Thymus (tissue), 14 donors: ENCODE measurements at places on chromosomes 4 and X.
A peak's percentile ranks its signal among the peaks of the same experiment; 100 is the strongest.

DNA sequence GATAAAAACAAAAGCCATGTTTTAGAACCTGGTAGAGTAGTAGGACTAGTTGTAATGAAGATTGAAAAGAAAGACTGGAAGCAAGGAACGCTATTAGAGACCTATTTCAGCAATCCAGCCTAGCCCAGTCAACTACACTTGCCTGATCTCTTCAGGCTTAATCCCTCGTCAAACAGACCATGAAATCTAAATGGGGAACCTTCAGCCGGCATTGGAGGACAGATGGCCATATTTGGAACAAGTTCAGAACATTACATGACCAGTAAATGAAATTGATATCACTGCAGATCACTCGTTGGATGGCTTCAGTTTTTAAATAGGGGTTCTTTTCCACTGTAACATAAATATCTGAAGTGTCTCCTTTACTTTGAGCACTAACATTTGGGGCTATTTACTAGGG is 84.8 kb upstream of the WDR44 start:
- DNase-seq: no peak

DNA sequence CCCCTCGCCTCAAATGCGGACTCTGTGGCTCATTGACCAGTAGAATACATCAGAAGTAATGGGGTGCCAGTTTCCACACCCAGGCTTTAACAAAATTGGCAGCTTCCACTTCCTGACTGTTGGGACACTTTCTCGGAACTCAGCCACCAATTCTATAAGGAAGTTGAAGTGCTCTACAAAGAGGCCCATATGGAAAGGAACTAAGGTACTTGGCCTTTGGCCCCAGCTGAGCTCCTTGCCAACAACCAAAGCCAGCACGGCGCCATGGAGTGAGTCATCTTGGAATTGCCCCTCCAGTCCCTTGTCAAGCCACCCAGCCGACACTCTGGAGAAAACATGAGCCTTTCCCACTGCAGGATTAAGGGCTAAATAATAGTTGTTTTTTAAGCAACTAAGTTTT is 262.2 kb upstream of the INTU start:
- no peak for DNase-seq

DNA sequence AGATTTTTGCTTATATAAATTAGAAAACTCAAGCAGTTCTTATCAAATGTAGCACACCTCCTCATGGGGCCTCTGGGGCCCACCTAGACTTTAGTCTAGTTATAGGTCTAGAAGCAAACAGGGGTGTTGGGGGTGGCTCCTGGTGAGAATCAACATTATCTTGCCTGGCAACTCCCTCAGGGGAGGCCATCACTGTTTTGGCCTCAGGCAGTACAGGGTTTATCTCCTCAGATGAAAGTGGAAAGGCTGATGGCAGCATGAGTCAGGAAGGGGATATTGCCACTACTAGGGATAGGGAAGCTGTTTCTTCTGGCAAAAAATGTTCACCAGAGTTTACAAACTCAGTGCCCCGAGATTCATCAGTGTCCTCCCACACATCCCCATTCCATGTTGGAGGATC is 232.4 kb upstream of the BMP3 start:
- peak; percentile 1 for DNase-seq

GRCh38 chrX:138651494-138651893 is 60.0 kb downstream of the FGF13 start:
- DNase-seq: no peak

GRCh38 chr4:100569196-100569595 is 51.4 kb upstream of the EMCN start:
- no peak for DNase-seq

GRCh38 chrX:75623535-75623934 is 100.7 kb upstream of the ZDHHC15 start:
- DNase-seq: no peak

GRCh38 chr4:127698789-127699200 is 31.4 kb upstream of the SLC25A31 start:
- no peak for DNase-seq

- DNase-seq: no peak
Observed at GRCh38 chr4:189870511-189871234, 70.0 kb upstream of the FRG1 start.

DNA sequence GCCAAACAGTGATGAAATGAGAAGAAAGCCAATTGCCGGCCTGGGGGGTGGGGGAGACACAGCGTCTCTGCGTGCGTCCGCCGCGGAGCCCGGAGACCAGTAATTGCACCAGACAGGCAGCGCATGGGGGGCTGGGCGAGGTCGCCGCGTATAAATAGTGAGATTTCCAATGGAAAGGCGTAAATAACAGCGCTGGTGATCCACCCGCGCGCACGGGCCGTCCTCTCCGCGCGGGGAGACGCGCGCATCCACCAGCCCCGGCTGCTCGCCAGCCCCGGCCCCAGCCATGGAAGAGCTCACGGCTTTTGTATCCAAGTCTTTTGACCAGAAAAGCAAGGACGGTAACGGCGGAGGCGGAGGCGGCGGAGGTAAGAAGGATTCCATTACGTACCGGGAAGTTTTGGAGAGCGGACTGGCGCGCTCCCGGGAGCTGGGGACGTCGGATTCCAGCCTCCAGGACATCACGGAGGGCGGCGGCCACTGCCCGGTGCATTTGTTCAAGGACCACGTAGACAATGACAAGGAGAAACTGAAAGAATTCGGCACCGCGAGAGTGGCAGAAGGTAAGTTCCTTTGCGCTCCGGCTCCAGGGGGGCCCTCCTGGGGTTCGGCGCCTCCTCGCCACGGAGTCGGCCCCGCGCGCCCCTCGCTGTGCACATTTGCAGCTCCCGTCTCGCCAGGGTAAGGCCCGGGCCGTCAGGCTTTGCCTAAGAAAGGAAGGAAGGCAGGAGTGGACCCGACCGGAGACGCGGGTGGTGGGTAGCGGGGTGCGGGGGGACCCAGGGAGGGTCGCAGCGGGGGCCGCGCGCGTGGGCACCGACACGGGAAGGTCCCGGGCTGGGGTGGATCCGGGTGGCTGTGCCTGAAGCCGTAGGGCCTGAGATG is at the start of gene SHOX:
Gene SHOX, plus strand, starts transcription at position 180 of the 885 bp plus-strand sequence. Its CDS starts 107 bp downstream, at position 287.
- no peak for DNase-seq

DNA sequence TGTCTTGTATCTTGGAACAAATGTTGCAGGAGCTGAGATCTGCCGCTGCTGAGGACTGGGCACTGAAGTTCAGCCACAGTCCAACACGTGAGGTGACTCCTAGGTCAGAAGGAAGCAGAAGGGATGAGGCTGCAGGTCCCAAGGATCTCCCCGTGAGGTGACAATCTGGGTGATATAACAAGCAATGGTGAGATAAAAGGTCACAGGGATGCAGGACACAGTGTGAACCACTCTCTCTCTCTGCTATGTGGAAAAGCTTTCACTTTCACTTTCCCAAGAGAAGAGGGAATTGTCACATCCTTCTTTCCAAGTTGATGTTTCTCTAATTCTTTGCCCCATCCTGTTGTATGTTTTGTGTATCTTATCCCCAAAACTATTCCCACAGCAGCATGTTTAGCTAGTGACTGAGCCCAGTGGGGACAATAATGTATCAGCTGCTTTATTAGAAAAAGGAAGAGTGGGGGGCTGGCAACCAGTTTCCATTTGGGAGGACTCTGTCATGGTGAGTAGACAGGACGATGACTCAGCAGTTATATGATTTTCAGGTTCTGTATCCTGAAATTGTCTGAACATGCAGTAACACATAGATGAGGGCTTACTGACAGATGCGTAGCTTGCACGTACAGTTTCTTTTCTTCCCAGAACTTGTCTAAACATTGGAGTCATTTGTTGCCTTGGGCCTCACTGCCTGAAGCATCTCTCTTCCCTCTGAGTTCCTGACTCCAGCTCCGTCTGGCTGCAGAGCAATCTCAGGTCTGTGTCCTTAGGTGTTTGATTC is 1415.8 kb upstream of the TENM3 start:
- DNase-seq: no peak

- no peak for DNase-seq
Observed at GRCh38 chr4:143711543-143712154, 11.2 kb upstream of the FREM3 start.

- no peak for DNase-seq
Observed at GRCh38 chr4:182495031-182495430, 251.8 kb downstream of the TENM3 start.

DNA sequence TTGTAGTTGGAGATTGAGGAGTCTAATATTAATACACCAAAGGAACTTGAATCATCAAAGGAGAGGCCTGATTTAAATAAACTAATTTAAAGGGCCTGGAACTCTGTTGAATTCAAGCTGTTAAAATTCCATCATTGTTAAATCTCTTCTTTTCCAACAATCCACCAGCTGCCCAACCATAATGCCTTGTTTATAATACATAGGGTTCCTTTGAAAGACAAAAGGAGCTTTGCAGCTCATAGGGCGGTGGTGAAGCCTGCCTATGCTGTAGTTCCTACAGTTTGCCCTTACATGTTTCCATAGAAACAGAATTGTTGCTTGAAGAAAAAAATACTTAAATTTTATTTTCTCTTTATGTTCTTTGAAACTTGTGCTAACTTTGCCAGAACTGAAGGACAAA is 102.8 kb downstream of the GLUD2 start:
- no peak for DNase-seq
